ENCODE measurements at places on chromosomes 3 and 15. TPM values are rescaled to one million over a fixed set of nuclear protein-coding genes. Genes with fewer than 3 reads are reported as not detected.

NANOGP8 gene
- total RNA-seq: not detected

UBE2E1 gene
- 174 TPM for total RNA-seq

MED12L gene
- 0.57 TPM for total RNA-seq

AGBL1 gene
- total RNA-seq: not detected

ST6GAL1 gene
- total RNA-seq: 79.0 TPM

OSTN gene
- not detected for total RNA-seq

TPRG1 gene
- 0.13 TPM for total RNA-seq

TMCO5A gene
- total RNA-seq: not detected

LTK gene
- 0.13 TPM for total RNA-seq

SCN5A gene
- total RNA-seq: 23.7 TPM

PLS1 gene
- total RNA-seq: 2.4 TPM

MYRIP gene
- 29.0 TPM for total RNA-seq

B3GALNT1 gene
- total RNA-seq: 37.4 TPM

RBPMS2 gene
- 0.13 TPM for total RNA-seq

EDC3 gene
- total RNA-seq: 18.3 TPM

MYEF2 gene
- total RNA-seq: 39.3 TPM

GAP43 gene
- not detected for total RNA-seq

KNG1 gene
- not detected for total RNA-seq

TMEM108 gene
- 0.29 TPM for total RNA-seq

CHRNB4 gene
- total RNA-seq: not detected

INAFM2 gene
- total RNA-seq: 24.2 TPM

LIPH gene
- 0.07 TPM for total RNA-seq

ZNF717 gene
- total RNA-seq: 12.1 TPM

GASK1A gene
- not detected for total RNA-seq

NRROS gene
- 7.4 TPM for total RNA-seq

CCR9 gene
- total RNA-seq: not detected

ABHD10 gene
- 37.5 TPM for total RNA-seq

SLC2A2 gene
- not detected for total RNA-seq
